ENCODE measurements at places on chromosomes 1 and 21.

DNA sequence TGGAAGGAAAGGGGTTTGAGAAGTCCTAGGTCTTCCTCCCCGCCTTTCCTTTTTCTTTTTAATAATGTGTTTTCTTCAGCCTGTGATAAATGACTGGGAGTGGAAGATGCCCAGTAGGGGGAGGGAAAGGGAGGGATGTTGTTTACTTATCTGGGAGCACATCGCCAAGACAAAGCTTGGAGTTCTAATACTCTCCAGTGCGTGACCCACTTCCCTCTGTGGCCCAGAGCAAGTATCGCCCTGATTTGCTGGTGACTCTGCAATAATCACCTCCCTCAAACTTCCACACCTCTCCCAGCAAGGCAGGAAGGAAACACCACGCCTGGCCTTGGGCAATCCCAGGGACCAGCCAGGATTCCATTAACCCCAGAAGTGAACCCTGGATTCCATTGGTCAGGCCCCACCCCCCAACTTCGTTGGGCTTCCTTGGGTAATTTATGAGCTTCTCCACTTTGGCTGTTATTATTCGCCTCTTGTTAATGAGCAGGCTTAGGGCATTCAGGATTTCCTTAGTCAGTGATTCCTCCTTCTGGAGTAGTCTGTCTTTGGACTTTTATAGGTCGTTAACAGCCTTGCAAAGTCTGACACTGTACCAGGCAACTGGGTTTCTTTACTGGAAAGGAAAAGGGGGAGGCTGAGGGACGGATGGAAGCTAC lies 24.3 kb upstream of the GRHL3 start:
- no peaks in the 10 kb centered on the region for H3K27me3 ChIP-seq
- no peak overlapping the region for H3K4me3 ChIP-seq
- peak; percentile 84 for DNase-seq
- no peaks in the 10 kb centered on the region for H3K36me3 ChIP-seq
- peaks cover 2% of the 10 kb centered on the region for H3K4me1 ChIP-seq
- H3K27ac ChIP-seq: no peak overlapping the region

GRCh38 chr1:8599646-8600212 lies 217.7 kb downstream of the RERE start:
- no peak for DNase-seq
- H3K36me3 ChIP-seq: no peaks in the 10 kb centered on the region
- no peak overlapping the region for H3K4me3 ChIP-seq
- H3K27me3 ChIP-seq: no peaks in the 10 kb centered on the region
- no peaks in the 10 kb centered on the region for H3K4me1 ChIP-seq

DNA sequence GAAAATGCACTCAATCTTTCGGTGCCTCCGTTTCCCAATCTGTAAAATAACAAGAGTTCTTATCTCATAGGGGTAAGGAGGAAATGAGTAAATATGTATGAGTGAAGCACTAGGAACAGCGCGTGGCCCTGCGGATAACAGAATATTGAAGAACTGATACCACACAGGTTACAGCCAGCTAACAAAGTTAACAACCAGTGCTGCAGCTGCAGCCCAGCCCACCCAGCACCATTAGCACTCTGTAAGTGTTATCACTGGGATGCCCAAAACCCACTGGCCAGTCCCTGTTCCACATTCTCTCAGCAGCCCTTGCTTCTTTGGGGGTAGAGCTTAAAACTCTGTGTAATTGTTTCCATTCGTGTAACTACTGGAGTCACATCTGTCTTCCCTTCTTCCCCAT lies 89.5 kb downstream of the VWA5B1 start:
- H3K27me3 ChIP-seq: no peaks in the 10 kb centered on the region
- H3K4me3 ChIP-seq: no peak overlapping the region
- no peak for DNase-seq
- no peak overlapping the region for H3K27ac ChIP-seq

- peak overlapping the region; percentile 89 for H3K27ac ChIP-seq
- peaks cover 9% of the 10 kb centered on the region for H3K4me1 ChIP-seq
These were observed 9.4 kb downstream of the HSPG2 start for GRCh38 chr1:21927533-21928237.

DNA sequence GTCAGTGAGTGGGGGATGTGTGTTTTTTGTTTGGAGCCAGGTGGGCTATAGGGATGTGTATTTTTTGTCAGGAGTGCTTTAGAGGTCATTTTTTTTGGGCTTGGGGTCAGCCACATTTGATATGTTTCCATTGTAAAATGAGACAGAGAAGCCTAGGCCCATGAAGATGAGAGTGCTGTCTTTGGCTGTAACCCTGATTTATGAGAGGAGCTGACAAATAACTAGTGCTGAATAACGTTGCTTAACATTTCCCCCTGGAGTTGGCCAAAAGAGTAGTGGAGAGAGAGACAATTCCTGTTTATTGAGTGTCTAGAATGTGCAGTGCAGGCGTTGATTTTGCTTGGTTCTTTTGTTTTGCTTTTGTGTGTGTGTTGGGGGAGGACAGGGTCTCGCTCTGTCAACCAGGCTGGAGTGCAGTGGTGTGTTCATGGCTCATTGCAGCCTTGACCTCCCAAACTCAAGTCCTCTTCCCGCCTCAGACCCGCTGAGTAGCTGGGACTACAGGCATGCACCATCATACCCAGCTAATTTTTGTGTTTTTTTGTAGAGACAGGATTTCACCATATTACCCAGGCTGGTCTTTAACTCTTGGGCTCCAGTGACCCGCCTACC lies 64.7 kb downstream of the S1PR1 start:
- H3K36me3 ChIP-seq: no peaks in the 10 kb centered on the region
- H3K27ac ChIP-seq: no peak overlapping the region
- no peaks in the 10 kb centered on the region for H3K27me3 ChIP-seq

DNA sequence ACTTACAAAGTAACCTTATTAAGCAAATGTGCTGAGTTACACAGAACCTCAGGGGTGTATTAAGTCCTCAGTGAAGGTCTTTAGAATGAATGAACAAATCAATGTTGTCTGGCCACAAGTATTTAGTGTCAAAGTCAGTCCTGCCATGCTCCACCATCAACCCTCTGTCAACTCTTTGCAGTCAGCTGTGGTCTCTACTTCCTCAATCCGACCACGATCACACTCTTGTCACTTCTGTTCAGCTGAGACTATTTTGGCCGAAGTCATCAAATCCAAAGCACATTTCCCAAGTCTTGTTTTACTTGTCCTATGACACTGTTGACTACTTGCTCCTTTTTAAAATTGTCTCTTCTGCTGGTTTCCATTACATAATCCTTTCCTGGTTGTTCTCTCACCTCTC lies 173.5 kb downstream of the ST6GALNAC5 start:
- H3K27me3 ChIP-seq: no peaks in the 10 kb centered on the region
- DNase-seq: no peak
- H3K36me3 ChIP-seq: peaks cover 2% of the 10 kb centered on the region
- no peak overlapping the region for H3K4me3 ChIP-seq
- H3K4me1 ChIP-seq: no peaks in the 10 kb centered on the region

- DNase-seq: peak; percentile 27
- no peak overlapping the region for H3K27ac ChIP-seq
- no peaks in the 10 kb centered on the region for H3K27me3 ChIP-seq
- H3K4me3 ChIP-seq: no peak overlapping the region
These were observed 303.8 kb downstream of the NPHP4 start for GRCh38 chr1:5688081-5689077.

DNA sequence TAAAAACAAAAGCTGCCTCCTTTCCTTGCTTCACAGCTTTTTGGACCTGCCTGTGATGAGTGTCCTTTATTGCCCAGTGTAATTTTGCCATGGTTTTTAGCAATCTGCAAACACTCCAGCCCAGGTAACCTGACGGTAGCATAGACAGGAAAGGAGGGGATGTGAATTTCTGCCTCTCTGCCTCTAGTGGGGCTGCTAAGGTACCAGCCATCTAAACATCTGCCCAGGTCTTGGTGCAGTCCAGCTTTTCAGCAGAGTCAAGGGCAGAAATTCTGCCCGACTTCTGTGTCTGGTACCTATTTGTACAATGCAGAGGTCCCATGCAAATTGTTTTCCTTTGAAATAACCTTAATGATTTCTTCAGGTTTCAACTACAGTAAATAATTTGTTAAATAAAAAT lies 371.4 kb downstream of the KIF26B start:
- DNase-seq: no peak
- no peaks in the 10 kb centered on the region for H3K27me3 ChIP-seq

Measured in aorta (tissue), 5 donors.